Activated CD8-positive, alpha-beta memory T cell treated with anti-CD3 and anti-CD28 coated beads for 1 hour (primary cell): ENCODE measurements at places on chromosomes 1 and 21.

DNA sequence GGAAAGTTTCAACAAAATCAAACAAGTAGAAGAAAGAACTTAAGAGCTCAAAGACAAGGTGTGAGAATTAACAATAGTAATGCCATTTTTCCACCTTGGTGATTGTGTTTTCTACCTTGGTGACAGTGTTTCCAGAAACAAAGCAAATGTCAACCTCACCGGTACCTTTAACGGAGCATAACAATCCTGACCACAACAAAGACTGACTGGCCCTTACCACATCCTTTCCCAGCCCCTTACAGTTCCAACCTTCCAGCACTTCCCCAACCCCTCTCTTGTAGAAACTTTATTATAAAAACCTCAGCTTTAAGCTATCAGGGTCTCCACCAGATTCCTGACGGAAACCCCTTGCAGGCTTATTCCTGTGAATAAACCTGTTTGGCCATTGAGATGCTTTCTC is 16.7 kb downstream of the STYXL2 start:
- no peak for DNase-seq

DNA sequence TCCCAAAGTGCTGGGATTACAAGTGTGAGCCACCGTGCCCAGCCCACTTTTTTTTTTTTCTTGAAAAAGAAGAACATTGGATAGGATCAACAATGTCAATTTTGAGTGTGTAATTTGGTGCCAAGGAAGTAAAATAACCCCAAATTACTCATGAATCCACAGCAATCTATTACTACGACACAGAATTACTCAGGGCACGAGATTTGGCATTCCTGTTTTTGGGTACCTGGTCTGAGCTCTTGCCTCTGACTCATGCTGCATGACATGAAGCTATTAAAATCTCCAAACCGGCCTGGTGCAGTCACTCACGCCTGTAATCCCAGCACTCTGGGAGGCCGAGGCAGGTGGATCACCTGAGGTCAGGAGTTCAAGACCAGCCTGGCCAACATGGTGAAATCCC is 10.4 kb downstream of the RNF19B start:
- no peak for DNase-seq

- DNase-seq, result no peak
Observed at GRCh38 chr1:236951672-236952071, 52.6 kb downstream of the MT1HL1 start.

GRCh38 chr1:26856604-26857469 is 6.1 kb upstream of the SFN start:
- DNase-seq, result no peak

- no peak for DNase-seq
Observed at GRCh38 chr1:246428542-246429308, 78.4 kb downstream of the SMYD3 start.

DNA sequence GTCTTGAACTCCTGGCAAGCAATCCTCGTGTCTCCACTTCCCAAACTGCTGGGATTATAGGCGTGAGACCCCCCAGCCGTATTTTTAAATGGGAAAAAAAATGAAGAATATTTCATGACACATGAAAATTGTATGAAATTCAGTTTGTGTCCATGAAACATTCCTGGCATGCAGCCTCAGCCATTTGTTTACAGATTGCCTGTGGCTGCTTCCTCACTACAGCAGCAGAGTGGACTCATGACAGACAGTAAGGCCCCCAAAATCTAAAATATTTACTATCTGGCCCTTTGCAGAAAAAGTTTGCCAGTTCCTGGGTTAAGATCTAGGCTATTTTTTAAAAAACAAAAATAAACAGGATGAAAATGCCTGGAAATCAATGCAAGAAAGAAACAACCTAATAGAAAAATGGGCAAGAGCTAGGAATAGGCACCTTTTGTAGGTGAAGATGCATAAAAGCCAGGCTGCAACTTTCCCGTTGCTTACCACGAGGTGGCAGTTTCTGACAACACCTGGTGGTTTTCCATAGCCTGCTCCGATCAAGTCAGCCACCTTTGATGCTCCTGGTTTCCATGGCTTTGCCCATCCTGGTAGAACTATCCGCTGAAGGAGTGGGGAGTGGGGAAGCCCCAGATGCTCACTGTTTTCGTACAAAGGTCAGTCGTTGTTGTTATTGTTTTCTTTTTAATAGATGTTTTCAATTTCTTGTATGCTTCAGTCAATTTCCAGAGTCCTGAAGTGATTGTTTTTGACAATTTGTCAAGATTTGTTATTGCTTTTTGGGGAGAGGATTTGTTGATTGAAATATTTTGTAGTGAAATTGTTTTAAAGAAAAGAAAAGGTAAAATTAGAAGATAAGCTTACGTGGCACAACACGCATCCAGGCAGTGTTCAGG is 24.3 kb downstream of the UBE2Q1 start:
- no peak for DNase-seq

DNA sequence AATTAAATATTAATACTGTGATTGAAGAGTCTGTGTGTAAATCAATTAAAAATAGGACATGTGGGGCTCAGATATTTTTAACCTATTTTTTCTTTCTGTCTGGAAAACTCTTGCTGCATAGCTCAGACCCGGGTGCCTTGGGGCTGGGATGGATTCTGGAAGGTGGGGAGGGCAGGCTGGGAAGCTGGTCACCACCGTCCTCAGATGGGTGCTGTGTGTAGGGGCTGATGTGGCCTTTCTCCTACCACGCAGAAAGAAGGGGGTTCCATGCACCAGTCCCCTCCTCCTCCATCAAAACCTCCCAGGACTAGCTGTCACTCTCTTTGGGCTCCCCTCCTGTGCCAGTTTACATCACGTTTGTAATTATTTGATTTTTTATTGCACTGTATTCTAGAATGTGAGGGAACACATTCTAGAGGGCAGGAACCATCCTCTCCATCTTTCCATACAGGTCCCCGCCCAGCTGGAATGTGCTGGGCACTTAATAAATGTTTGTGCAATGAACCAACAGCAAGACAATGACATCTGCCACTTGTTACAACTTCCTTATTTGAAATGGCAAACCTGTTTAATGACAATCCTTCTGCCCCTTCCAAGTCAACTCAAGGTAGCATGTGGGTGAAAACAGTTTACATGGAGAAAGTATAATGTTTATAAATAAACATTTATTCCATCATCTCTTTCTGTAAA is 104.3 kb downstream of the EDEM3 start:
- no peak for DNase-seq

GRCh38 chr1:186099336-186100104 is 275.5 kb downstream of the TPR start:
- DNase-seq, result no peak

DNA sequence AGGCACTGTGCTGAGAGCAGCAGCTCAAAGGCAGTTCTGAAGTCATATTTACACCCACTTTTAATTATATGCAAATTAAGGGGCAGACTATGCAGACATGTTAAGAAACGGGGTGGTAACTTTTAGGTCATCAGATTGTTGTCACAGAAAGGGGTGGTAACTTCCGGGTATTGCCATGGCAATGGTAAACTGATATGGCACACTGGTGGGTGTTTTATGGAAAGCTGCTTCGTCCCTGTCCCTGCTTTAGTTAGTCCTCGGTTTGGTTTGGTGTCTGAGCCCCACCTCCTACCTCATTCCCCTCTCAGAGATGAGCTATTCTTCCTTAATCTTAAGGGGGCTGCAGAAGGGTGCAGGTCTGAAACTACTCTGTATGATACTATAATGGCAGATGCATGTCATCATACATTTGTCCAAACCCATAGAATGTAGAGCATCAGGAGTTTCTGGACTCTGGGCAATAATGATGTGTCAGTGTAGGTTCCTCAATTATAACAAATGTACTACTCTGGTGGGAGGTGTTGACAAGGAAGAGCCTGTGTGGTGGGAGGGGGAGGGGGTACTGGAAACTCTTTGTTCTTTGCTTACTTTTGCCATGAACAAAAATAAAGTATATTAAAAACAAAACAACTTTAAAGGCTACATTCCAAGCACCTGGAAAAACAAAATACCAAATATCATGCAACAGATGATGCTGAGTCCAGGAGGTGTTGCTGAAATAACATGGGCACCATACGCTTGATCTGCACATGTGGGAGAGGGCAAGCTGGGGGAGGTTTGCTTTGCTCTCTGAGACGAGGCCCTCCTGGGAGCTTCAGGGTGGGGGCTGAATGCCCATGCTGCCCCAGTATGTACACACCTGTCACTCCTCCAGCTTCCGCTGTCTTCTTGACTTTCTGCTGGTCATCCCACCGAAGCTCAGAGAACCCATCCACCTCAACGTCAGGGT is 6.3 kb downstream of the PARP1 start:
- DNase-seq, result no peak

GRCh38 chr1:101137144-101138126 is 99.4 kb upstream of the S1PR1 start:
- DNase-seq, result no peak

- DNase-seq, result no peak
Observed at GRCh38 chr1:109185990-109186732, 27.6 kb upstream of the SARS1 start.

DNA sequence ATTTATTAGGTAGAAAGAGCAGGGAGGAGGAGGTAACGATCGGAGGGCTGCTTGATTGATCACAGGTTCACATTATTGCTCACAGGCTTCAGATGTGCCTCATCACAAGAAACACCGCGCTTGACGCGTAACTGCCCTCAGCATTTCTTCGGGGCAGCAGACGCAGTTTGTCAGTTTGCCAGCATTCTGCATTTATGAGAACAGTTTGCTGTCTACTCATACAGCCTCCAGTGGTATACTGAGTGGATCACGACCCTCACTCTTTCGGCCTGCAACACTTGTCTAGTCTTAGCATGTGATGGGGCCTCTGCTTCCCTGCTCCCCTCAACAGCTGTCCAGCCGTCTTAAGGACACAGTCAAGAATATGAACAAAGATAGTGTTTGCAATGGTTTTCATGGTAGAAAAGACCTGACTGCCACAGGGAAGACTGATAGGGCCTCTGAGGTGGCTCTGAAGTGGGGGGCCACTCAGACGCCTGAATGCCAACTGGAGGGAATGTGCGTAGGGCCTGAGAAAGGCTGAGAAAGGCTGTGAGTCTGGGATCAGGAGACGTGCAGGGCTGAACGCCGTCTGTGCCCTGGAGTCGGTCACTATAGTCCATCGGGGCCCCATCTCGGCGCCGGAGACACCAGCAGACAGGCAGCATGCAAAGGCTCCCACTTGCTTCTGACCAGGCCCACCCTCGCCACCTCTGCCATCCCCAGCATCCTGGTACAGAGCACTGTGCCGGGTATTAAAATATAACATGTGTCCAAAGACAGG is 45.0 kb downstream of the UBE2G2 start:
- no peak for DNase-seq

DNA sequence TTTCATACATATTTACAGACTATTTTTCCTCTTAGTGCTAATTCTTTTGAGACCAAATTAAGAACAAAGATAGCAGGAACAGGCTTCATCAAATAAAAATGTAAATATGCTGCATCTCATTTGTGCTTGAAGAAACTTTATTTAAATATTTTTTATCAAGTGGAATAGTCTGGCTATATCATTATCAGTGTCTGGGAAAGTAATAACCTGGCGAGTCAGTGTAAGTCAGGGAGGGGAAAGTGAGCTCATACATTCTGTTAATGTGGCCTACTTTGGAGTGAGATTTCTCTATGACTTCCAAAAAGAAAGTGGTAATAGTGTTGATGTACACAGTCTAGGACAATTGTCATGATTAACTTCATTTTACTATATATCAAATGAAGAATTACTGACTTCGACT is 1045.1 kb downstream of the ADGRL2 start:
- DNase-seq, result no peak

DNA sequence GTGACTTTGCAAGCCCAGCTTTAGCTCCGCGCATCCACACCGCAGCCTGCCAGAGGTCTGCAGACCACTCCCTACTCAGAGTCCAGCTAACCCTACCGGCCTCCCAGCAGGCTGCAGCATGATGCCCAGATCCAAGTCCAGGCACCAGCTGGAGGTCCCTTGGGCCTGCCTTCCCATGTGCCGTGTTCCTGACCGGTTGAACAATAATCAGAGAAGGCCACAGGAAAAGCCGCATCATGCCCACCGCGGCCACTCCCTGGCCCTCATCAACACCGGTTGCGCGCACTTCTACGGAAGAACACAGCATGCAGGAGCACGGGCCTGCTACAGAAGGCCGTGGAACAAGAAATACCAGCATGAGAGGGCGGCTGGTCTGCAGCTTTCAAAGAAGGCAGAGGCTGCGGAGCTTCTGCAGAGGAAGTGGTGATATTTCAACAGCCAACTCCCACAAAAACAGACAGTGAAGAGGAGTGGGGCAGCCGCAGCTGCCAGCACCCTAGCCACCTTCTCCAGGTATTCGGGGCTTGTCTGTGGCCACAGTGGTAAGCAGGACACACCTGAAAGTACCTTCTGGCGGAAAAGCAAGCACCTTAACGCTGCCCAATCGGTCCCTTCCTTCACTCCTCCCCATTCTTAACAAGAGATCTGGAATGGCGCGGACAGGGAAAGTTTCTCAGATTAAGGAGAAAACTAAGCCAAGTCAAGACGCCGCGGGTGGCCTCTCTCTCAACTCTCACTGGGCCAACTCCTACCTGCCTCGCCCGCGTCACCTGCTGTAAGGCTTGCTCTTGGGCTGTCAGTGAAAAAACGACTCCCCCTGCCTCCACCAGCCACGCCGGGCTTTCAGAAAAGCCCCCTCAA is 1.5 kb downstream of the PGBD5 start:
- no peak for DNase-seq

GRCh38 chr1:245247801-245248200 is 93.0 kb downstream of the KIF26B start:
- no peak for DNase-seq

DNA sequence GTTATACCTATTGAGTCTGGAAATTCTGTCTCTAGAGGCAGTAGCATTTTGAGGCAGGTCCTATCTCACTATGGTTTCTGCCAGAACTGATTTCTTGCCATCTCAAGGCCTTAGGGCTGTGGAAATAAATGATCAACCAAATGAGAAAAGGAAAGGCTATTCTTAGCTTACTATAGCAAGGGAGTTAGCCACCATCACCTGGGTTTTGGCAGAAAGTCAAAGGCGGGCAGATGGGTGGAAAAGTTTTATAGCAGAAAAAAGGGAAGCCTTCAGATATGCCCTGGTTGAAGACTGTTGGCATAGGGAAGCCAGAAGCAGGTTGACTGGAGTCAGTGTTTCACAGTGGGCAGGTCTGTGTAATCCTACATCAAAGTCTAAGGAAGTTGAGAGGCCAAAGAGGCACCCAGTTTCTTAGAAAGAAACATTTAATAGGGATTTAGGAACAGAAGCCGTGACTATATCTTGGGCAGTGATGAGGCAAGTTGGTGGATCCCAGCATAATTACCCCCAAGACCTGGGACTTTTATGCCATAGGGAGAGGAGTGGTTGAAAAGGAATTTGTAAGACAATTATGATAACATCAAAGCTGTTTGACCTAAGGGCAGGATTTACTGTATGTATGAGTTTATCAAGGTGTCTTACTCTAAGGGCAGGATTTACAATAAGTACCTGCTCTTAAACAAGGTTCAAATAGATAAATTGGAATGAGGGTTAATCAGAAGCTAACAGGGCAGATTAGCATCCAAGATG is 29.7 kb downstream of the CTH start:
- no peak for DNase-seq
